ENCODE measurements at places on chromosomes 5 and 9.

- DNase-seq = no peak
These were observed 105.6 kb downstream of the NIPBL start for GRCh38 chr5:36982146-36982545.

DNA sequence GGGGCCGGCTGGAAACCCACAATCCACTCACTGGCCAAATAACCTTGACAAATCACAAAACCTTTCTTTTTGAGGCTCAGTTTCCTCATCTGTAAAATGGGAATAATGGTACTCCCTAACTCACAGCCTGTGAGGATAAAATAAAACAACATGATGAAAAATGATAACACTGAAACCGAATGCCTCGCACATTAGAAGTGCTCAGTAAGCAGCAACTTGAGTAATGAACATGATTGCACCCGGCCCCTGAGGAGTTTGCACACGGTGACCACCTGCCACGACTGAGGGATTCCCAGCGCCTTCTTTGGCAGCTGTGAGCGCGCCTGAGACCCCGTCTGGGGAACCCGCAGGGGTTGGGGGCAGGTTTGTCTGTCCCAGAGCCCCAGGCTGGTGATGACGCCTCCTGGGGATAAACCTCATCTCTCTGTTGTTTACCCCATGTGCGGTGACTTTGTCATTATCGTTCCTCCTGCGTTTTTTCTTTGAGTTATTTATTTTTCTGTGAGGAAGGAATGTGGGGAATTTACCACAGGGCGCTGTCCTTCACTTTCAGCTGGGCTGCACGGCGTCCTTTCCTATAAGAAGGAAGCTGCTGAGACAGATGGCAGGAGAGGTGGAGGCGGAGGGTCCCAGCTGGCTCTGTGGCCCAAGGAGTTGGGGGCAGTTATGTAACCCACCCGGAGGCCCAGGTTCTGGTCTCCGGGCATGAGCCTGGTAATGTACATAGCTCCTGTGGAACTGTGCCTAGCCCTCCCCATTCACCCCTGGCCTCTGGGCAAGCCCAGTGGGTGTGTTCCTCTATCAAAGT lies 3.0 kb upstream of the SYNPO start:
- no peak for DNase-seq

DNA sequence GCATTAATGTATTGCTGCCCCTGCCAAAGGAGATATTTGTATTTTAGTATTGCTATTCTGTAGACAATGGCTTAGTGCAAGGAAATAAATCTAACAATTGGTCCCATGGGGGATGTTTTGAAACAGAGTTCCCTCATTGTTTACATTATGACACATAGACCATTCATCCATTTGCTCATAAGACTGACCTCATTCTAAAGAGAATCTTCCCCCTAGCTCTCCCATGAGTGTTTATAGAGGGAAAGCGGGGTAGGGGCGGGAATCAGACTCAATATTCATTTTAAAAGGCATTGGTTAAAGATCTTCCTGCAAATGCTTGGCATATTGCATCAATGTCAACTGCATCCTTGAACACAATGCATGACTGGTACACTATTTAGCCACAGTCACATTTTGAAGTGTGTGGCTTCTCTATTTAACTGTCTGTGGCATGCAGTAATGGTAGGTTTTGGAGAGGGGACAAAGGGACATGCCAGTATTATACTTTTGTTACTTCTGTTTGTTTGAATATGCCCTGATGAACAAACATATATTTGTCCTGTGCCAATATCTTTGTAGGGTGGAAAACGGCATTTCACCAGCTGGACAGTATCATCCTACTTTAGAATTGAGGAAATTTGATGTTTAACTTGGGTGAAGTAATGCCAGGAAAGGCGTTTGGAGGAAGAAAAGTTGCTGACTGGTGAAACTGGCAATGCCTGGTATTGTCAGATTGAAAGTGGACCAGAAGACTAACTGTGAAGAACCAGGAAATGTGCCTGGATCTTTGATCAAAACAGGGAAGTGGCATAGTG lies 84.1 kb upstream of the MEGF10 start:
- DNase-seq = no peak

DNA sequence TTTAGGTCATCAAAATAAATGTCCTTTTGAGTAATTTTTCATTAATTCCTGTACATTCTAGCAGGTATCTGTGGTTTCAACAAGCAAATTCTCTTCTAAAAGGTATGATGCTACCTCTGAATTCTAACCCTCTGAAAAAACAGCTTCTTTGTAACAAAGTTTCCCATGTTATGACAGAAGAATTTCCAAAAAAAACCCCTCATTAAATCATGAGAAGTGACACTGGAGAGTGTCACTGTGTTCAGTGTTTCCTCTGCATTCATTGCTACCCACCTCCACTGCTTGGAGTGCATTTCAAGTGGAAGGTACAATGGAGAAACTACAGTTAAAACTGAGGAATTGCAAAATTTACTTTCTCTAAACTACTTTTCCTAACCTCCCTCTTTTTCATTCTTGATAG lies 10.1 kb downstream of the CDKN2A start:
- DNase-seq = no peak

DNA sequence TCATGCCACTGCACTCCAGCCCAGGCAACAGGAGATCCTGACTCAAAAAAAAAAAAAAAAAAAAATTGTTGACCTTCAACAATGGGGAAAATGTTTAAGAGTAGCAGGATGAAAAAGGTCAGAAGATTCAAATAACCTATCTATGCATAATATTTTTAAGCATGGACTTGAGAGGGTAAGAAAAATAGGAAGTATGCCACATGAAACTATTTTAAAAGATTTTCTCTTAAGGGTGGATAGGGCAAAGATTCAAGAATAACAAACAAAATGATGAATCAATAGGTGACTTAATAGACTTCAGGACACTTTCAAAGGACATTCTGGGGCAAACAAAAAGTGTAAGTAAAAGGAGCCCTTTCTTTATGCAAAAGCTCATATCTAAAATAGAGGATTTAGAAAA lies 3.2 kb downstream of the TEX48 start:
- DNase-seq = no peak

DNA sequence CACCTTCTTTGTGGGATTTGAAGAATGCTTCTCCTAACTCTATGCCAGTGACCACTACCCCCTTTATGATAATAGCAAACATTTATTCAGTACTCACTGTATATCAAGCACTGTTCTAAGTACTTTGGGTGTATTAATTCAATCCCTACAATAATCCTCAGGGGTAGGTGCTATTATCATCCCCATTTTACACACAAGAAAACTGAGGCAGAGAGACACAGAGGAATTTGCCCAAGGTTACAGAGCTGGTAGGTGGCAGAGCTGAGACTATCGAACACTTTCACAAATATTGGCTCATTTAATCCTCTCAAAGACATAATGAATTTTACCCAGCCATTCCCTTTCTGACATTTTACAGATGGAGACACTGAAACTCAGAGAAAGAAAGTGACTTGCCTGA lies 9.8 kb upstream of the LARP1 start:
- DNase-seq = no peak

- no peak for DNase-seq
These were observed 12.4 kb upstream of the RALGPS1 start for GRCh38 chr9:126902210-126902609.

GRCh38 chr5:3006526-3006925 lies 255.0 kb upstream of the IRX2 start:
- DNase-seq = no peak

DNA sequence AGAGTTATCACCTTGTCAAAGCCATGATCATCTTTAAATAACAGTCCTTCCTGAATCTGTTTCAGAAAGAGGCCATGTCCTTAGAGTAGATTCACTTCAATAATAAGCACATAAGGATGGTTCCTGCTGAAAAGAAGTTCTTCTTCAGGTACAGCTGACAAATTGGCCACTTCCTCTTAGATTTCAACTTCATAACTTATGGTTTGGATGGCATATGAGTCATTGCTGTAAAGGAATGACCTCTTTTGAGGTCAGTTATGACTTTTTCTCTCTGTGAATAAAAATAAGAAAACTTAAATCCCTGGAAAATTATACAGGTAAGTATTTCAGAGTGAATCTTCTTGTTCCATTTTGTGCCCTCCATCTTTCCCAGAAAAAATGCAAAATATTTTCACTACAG lies 555.3 kb upstream of the ZNF462 start:
- no peak for DNase-seq

DNA sequence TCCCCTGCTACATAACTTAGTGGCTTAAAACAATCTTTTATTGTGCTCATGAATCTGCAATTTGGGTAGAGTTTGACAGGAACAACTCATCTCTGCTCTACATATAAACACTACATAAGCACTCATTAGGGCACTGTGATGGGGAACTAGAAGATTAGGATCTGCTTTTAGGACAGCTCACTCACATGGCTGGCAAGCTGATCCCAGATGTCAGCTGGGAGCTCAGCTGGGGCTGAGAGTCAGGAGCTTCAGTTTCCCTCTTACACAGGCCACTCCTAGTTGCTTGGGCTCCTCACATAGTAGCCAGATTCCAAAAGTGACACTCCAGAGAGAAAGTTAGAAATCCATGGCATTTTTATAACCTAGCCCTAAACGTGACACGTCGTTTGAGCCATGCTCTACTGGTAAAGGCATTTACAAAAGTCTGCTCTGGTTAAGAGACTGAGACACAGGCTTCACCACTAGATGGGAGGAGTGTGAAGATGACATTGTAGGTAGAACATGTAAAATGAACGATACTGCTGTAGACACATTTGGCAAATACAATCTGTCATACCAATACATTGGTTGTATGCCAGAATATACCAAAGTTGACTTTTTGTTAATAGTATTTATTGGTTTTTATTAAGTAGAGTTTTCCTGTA lies 23.6 kb downstream of the SCAI start:
- no peak for DNase-seq

DNA sequence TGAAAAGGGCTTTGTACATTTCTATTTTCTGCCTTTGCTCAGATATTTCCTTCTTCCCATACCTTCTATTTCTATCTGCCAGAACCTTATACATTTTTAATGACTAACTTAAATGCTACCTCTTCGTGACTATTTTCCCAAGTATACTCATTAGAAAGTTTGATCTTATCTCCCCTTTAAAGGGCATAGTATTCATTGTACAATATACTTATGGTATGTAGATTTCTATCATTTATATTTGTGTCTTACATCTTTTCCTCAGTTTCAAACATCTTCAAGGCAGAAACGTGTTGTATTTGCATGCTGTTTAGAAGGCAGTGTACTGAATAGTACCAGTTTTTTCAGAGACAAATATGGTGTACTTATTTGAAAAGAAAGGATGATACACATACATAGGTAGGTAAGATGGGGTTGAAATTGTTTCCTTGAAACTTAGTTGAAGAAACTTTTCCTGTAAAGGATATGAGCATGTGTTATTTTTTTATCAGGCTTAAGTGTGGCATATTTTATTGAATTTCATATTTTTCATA lies 518.1 kb upstream of the NUDT12 start:
- DNase-seq = no peak

DNA sequence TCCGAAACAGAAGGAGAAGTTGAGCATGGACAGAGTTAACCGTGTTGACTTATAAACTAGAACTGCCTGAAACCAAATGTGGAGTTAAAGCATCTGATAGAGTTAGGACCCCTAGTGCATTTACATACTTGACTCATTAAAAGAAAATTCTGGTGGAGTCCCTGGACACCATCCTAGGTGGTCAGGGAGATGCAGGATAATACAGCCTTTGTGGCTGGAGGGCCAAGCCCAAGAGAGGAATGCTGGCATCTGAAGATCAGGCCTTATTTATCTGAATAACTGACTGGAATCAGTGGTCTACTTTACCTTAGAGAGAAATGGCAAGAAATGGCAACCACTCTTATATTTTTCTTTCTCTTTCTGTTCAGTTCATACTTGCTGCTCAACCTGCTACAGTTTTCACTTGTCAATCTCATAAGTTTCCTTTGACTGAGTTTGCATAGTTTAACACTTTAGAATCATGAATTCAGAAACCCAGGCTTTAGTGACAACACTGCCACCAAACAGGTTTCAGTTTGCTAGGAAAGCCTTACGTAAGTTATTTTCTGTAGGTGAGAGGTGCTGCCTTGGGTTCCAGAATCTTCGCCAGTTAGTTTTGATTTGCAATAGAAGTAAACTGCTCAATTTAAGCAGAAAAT lies 10.2 kb downstream of the CMYA5 start:
- DNase-seq = no peak

- no peak for DNase-seq
These were observed 427.3 kb downstream of the PDE4D start for GRCh38 chr5:59466271-59466670.

GRCh38 chr5:78835176-78835575 lies 149.9 kb downstream of the ARSB start:
- no peak for DNase-seq

GRCh38 chr5:135025730-135026644 lies 8.0 kb downstream of the PITX1 start:
- DNase-seq = no peak

GRCh38 chr9:123880420-123880819 lies 49.5 kb downstream of the DENND1A start:
- no peak for DNase-seq

DNA sequence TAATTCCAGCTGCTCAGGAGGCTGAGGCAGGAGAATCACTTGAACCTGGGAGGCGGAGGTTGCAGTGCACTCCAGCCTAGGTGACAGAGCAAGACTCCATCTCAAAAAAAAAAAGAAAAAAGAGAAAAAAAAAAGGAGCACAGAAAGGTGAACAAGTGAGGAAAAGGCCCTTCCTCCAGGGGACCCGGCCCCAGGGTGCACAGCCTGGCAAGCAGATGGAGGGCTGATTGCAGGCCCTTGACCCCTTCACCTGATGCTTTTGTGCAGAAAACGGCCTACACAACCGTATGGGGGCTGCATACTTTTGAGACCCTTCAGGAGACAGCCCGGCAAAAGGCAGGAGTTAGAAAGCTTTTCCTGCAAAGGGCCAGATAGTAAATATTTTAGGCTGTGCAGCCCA lies 33.9 kb downstream of the HRH2 start:
- DNase-seq = no peak

- DNase-seq = no peak
These were observed 111.5 kb upstream of the TNC start for GRCh38 chr9:115229496-115229895.

GRCh38 chr5:122153230-122153629 lies 23.9 kb downstream of the ZNF474 start:
- no peak for DNase-seq

- DNase-seq = no peak
These were observed 72.4 kb downstream of the NNT start for GRCh38 chr5:43675357-43675756.

GRCh38 chr9:130981002-130981755 lies 27.8 kb upstream of the LAMC3 start:
- no peak for DNase-seq

All from stimulated activated CD8-positive, alpha-beta memory T cell treated with anti-CD3 and anti-CD28 coated beads, Interleukin-15, amount 100 ng/mL, for 4 hours (primary cell).